ENCODE measurements at places on chromosomes 2 and 18.

DNA sequence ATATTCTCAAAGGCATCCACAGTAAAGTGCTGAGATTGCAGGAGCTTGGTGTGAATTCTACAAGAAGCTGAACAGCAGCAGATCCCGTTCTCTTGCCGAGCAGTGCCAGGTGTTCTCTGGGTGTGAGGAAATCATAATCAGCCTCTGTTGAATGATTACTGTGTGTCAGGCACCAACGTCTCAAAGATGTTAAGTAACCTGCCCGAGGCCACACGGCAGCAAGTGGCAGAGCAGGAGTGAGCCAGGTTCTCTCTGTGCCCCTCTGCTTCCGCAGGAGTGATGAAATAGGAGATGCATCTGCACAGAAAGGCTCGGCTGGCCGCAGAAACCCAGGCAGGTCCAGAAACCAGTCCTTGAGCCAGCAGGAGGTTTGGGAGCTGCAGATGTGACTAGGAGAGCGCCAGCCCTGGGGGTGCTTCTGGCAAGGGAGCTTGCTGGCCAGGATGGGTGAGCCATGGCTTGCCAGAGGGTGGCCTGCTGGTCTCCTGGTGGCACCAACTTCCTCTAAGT, 68.4 kb downstream of the COPS7B start:
- no peak for DNase-seq

- no peak for DNase-seq
These were observed 20.2 kb downstream of the ZNF516 start for GRCh38 chr18:76474824-76475223.

DNA sequence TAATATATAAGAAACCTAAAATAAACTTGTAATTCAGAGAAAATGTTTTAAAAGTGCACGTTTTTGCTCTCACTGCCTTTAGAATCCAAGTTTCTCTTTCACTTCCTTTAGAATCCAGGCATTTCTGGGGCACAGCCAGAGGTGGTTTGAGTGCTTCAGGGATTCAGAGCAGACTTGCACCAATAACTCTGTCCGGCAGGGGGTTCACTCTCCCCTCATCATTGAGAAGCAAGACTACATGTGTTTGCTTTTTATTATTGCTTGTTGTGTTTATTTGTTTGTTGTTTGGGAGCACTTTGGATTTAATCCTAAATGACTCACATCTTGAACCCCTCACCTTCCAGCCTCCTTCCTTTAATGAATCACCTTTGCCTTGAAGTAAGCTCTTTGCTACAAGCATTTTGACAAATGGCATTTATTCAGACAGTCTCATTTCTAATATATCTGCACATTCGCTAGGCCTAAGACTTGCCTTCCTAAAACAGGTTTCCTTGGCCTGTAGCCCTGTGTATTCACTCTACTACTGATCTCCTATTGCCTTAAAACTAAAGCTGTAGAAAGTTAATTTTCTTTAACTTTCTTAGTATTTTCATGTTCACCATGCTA, 233.5 kb upstream of the ATP5MC3 start:
- DNase-seq: no peak

- DNase-seq: no peak
These were observed 1957.7 kb upstream of the CELF4 start for GRCh38 chr18:39523281-39523680.

- DNase-seq: no peak
These were observed 99.1 kb downstream of the MYO3B start for GRCh38 chr2:170276925-170277629.

Measured in NCI-H187 (cell line).